NCI-H2107 (cell line): ENCODE measurements at places on chromosomes 2 and 18.

GRCh38 chr2:28600181-28600580 lies 104.3 kb downstream of the PLB1 start:
- no peak for DNase-seq

- DNase-seq: no peak
Measured at GRCh38 chr2:181895818-181896217, 4.3 kb downstream of the ITPRID2 start.

DNA sequence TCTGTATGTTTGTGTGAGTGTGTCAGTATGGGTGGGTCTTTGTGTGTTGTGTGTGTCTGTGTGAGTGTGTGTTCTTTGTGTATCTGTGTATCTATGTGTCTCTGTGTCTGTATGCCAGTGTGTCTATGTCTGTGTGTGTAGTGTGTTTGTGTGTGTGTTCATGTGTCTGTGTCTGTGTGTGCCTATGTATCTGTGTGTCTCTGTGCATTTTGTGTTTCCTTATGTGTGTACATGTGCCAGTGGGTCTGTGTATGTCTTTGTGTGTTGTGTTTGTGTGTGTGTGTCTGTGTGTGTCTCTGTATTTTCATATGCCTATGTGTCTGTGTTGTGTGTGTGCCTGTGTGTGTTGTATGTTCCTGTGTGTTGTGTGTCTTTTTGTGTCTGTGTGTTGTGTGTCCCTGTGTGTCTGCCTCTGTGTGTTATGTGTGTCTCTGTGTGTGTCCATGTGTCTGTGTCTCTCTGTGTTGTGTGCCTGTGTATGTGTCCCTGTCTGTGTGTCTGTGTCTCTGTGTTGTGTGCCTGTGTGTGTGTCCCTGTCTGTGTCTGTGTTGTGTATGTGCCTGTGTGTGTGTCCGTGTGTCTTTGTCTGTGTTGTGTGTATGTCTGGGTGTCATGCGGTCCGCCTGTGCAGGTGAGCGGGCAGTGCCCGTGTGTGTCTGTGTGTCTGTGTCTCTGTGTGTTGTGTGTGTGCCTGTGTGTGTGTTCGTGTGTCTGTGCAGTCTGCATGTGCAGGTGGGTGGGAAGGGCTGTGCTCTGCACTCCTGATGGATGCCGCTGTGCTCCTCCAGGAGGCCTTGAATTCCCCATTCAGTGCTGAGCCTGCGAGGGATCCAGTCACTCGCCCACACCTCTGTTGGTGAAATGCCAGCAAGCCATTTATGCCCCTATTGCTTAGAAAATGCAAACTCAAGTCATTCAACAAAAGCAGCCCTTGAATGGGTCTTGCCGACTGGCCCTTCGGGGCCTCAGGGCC lies 37.4 kb downstream of the KLHL29 start:
- no peak for DNase-seq

- no peak for DNase-seq
Measured at GRCh38 chr2:230644356-230644935, 68.2 kb upstream of the CAB39 start.

GRCh38 chr2:75466708-75467311 lies 93.9 kb downstream of the EVA1A start:
- no peak for DNase-seq

GRCh38 chr2:179017773-179018357 lies 32.1 kb downstream of the CCDC141 start:
- no peak for DNase-seq

DNA sequence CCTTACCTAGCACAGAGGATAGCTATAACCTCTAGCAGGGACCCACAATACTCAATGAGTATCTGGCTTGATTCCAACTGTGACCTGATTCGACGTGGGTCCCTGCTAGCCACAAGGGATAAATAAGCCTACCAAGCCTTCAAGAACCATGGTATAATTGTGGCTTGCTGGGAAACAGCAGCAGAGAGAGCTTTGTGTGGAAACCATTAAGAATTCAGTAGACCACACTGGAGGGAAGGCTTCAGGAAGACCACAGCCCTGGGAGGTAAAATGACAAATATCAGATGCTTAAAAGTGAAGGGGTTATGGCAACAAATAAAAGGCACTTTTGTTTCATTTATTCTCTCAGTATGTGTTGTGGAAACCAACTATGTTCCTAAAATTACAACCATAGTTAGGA lies 82.6 kb upstream of the WIPF1 start:
- DNase-seq: no peak

- DNase-seq: no peak
Measured at GRCh38 chr18:693466-694187, 18.8 kb downstream of the ENOSF1 start.

DNA sequence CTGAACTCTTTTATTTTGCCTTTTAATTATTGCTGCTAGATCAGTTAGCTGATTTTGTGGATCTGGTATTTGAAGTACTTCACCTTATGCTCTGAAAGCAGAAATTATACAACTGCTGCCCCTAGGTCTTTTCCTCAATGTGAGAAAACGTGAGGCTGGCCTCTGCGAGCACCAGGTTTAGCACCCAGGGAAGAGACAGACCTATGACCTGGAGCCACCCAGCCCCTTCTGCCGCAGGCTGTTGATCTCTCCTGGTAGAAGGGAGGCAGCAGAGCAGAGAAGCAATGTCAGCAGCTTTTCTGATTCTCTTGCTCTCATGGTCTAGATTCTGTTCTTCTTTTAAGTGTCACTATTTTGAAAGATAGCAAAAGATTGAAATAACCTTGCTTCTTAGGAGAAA lies 19.9 kb downstream of the TRAPPC12 start:
- DNase-seq: no peak

DNA sequence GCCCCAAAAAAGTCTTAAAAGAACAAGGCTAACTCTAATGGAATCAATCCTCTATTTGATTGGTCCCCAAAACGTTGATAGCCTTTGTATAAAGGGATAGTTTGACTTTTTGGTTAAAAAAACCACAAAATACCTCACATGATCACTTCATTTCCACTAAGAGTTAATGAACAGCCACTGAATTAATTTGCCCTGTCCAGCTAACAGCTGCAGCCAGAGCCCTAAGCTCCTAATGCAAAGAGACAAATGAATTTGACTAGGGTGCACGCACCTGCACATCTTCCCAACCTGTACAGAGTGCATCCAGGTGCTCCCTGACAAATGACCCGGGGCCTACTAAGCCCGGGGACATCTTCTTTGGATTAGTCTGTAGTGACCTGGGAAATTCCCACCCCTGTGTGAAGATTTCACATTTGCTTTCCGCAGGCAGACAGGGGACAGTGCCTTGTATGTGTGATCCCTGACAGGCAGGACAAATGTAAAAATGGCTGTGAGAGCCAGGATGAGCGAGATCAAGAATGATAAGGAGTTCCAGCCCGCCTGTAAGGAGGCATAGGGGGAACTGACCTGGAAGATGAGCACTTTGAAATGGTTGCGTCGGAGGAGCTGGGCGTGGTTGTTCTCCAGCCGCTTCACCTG lies 893 bp downstream of the CAVIN2 start:
- DNase-seq: no peak

- no peak for DNase-seq
Measured at GRCh38 chr18:63708650-63709049, 5.9 kb downstream of the SERPINB11 start.

DNA sequence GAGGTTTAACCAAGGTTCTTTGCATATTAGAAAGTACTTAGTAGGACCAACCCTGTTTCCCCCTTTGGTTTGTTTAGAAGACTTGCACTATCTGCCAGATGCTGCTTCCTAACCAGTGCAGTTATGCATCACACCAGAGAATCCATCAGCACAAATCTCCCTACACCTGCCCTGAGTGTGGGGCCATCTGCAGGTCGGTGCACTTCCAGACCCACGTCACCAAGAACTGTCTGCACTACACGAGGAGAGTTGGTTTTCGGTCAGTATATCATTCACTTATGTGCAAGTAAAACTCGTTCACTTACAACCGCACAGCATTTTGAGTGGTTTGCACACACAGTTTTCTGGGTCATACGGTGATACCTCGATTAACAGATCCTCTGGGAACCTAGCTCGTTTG lies 69.7 kb downstream of the ZNF532 start:
- no peak for DNase-seq

GRCh38 chr2:46570396-46570795 lies 91.0 kb downstream of the TMEM247 start:
- DNase-seq: no peak

DNA sequence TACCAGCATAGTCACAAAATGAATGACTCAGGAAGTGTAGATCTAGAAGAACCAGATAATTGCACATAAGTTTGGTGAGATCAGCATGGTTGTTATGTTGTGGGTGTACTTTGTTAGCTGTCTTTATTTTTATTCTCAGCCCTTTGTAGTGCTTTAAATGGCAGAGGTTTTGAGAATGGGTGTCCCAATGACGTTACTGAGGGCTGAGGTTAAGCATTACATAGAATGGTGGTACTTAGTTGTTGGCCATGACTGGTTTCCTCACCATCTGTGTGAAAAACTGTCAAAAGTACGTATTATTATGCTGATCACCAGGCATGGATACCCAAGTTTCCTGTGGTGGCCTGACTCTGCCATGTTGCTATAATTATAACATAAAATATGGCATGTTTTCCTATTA lies 165.8 kb downstream of the UBE2E3 start:
- no peak for DNase-seq

DNA sequence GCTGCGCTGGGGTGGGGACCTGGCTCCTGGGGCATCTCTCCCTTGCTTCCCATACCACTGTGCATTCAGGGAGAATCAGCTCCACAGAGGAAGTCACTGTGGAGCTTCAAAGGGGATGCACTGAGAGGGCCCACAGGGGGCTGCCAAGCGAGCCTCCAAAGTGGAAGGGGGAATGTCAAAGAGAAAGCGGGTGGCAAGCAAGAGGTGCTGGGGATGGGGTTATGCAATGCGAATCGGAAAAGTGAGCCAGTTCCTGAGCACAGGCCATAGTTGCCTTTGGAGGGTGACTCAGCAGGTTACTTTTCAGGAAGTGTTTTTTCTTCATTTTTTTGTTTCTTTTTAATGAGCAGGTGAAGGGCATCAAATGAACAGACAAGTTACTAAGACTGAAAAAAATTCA lies 17.6 kb downstream of the PMAIP1 start:
- no peak for DNase-seq
